Gastrocnemius medialis (tissue), 4 donors: ENCODE measurements at places on chromosomes 7 and 10.
A peak's percentile ranks its signal among the peaks of the same experiment; 100 is the strongest.

- H3K4me3 ChIP-seq = no peak overlapping the region
- H3K36me3 ChIP-seq = no peaks in the 10 kb centered on the region
- no peaks in the 10 kb centered on the region for H3K27me3 ChIP-seq
- H3K27ac ChIP-seq = no peak overlapping the region
- DNase-seq = no peak
- H3K4me1 ChIP-seq = no peaks in the 10 kb centered on the region
These were observed 23.2 kb upstream of the NPFFR1 start for GRCh38 chr10:70306886-70307520.

DNA sequence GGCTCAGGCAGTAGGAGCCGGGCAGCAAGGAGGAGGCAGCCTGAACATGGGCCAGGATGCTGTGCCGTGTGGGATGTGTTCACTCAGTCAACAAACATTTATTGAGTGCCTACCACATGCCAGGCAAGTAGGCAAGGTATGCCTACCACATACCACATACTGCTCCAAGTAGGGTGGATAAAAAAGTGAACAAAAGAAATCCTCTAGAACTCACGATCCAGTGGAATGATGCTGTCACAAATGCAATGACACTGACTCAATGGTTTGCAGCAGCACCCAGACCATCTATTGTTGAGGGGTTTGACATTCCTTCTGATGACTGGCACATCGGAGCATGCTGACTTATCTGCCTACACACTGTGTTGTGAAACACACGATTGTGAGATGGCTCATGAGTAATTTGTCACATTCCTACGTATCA lies 413.5 kb downstream of the NRG3 start:
- DNase-seq = no peak
- no peaks in the 10 kb centered on the region for H3K36me3 ChIP-seq
- H3K27me3 ChIP-seq = no peaks in the 10 kb centered on the region

GRCh38 chr7:23895666-23896096 lies 185.7 kb downstream of the STK31 start:
- H3K27me3 ChIP-seq = no peaks in the 10 kb centered on the region
- H3K4me1 ChIP-seq = no peaks in the 10 kb centered on the region
- DNase-seq = no peak
- H3K36me3 ChIP-seq = no peaks in the 10 kb centered on the region

DNA sequence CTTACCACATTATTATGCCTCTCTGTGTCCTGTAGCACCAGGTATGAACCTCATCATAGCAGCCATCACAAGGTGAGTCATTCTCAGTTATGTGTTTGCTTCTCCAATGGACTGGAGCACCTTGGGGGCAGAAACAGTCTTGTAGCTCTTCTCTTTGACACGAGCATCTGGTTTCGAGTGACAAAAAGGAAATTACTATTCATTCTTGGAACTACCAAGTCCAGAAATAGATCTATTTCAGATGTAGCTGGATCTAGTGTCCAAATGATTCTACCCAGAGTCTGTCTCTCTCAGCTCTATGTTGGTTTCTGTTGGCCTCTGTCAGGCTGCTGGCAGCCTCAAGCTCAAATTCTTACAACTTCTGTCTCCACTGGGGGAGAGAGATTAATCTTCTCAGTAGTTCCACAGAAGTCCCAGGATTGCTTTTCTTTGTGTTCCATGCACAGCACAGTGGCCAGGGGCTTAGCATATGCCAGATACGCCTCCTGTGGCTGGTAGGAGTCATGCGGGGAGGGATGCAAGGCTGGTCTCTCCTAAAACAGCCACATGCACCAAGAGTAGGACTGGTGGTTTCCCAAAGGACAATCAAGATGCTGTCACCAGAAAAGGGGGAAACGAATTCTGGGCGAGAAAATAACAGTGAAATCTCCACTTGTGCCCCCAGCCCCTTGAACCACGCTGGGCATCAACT lies 37.2 kb upstream of the PAPSS2 start:
- H3K4me1 ChIP-seq = no peaks in the 10 kb centered on the region
- DNase-seq = no peak
- no peak overlapping the region for H3K4me3 ChIP-seq
- no peaks in the 10 kb centered on the region for H3K27me3 ChIP-seq
- H3K36me3 ChIP-seq = no peaks in the 10 kb centered on the region

DNA sequence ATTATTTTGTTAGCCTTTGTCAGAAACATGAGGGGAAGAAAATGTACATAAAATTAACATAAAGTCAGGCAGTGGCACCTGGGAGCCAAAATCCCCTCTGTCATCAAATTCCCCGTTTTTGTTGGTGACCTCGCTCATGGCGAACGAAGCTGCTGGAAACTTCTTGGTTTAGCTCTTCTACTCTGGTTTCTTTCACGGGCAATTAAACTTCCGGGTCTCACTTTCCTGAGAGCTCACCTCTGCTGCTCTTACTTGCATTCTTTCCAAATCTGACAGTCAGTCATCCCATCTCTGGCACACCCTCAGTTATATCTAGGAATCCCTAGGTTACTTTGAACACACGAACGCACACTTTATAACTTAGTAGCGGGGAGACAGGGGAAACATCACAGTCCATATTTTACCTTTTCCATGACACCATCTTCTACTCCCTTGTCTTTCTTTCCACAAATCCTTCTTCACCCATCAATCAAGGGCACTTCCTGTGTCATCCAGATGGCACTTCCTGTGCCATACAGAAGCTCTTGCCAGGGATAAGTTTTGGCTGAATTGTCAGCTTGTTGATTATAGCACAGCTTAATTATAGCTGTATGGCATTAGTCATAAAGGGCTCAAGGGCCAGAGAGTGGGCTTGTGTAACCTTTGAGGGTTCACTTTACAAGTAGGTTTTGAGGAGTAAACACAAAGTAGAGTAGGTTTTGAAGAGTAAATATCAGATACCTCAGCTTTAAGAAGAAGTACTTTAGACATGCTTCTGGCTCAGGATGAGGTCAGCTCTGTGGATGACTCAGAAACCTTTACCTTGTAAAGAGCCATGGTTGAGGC lies 105.1 kb downstream of the GATA3 start:
- no peak overlapping the region for H3K4me3 ChIP-seq
- H3K27ac ChIP-seq = no peak overlapping the region
- no peaks in the 10 kb centered on the region for H3K4me1 ChIP-seq

- DNase-seq = no peak
- no peak overlapping the region for H3K4me3 ChIP-seq
- H3K27me3 ChIP-seq = no peaks in the 10 kb centered on the region
- peaks cover 38% of the 10 kb centered on the region for H3K4me1 ChIP-seq
These were observed 32.0 kb upstream of the STRIP2 start for GRCh38 chr7:129401967-129402860.

GRCh38 chr7:69020536-69020935 lies 577.7 kb upstream of the AUTS2 start:
- no peak for DNase-seq
- H3K27ac ChIP-seq = no peak overlapping the region
- no peaks in the 10 kb centered on the region for H3K27me3 ChIP-seq

- no peak for DNase-seq
- H3K27ac ChIP-seq = no peak overlapping the region
- peaks cover 6% of the 10 kb centered on the region for H3K27me3 ChIP-seq
- no peaks in the 10 kb centered on the region for H3K4me1 ChIP-seq
- no peak overlapping the region for H3K4me3 ChIP-seq
- no peaks in the 10 kb centered on the region for H3K36me3 ChIP-seq
These were observed 6.1 kb downstream of the LRRTM3 start for GRCh38 chr10:66931949-66932343.

GRCh38 chr10:50622706-50623662 lies 772 bp downstream of the SGMS1 start:
- peak; percentile 46 for DNase-seq
- H3K4me1 ChIP-seq = peaks cover 15% of the 10 kb centered on the region
- H3K27ac ChIP-seq = peak overlapping the region; percentile 100
- H3K27me3 ChIP-seq = no peaks in the 10 kb centered on the region
- peak overlapping the region; percentile 90 for H3K4me3 ChIP-seq

DNA sequence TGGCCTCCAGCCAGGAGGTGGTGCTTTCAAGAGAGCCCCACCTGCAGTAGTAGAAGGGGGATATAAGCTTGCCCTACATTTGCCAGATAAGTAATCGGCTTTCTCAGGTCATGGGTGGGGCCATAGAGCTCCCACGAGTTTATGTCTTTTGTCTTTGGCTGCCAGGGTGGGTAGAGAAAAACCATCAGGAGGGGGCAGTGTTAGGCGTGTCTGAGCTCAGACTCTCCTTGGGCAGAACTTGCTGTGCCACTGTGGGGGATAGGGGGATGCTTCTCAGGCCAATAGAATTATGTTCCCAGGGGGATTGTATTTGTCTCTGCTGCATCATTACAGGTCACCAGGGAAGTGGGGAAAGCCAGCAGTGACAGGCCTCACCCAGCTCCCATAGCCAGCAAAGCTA lies 12.3 kb upstream of the MRPS33 start:
- no peaks in the 10 kb centered on the region for H3K36me3 ChIP-seq
- DNase-seq = no peak
- H3K27ac ChIP-seq = no peak overlapping the region
- no peak overlapping the region for H3K4me3 ChIP-seq

- no peaks in the 10 kb centered on the region for H3K36me3 ChIP-seq
- peak; percentile 29 for DNase-seq
- no peak overlapping the region for H3K4me3 ChIP-seq
- H3K27ac ChIP-seq = no peak overlapping the region
- no peaks in the 10 kb centered on the region for H3K27me3 ChIP-seq
These were observed 50.5 kb upstream of the COBL start for GRCh38 chr7:51366930-51367613.

- no peak for DNase-seq
- no peak overlapping the region for H3K27ac ChIP-seq
- H3K4me1 ChIP-seq = no peaks in the 10 kb centered on the region
- no peak overlapping the region for H3K4me3 ChIP-seq
These were observed 848.1 kb downstream of the PCDH15 start for GRCh38 chr10:53952698-53953630.

- no peaks in the 10 kb centered on the region for H3K4me1 ChIP-seq
- DNase-seq = no peak
- no peak overlapping the region for H3K27ac ChIP-seq
- H3K36me3 ChIP-seq = no peaks in the 10 kb centered on the region
These were observed 20.0 kb upstream of the CREB3L2 start for GRCh38 chr7:138021889-138022288.

GRCh38 chr7:38673795-38674194 lies 42.6 kb upstream of the AMPH start:
- H3K27ac ChIP-seq = peak overlapping the region; percentile 64
- H3K27me3 ChIP-seq = no peaks in the 10 kb centered on the region
- H3K4me1 ChIP-seq = no peaks in the 10 kb centered on the region
- H3K4me3 ChIP-seq = no peak overlapping the region

- peak; percentile 10 for DNase-seq
- no peaks in the 10 kb centered on the region for H3K4me1 ChIP-seq
- H3K4me3 ChIP-seq = peak overlapping the region; percentile 37
- peaks cover 66% of the 10 kb centered on the region for H3K27me3 ChIP-seq
- H3K27ac ChIP-seq = no peak overlapping the region
These were observed 544 bp downstream of the GPRIN2 start for GRCh38 chr10:46555713-46556514.

DNA sequence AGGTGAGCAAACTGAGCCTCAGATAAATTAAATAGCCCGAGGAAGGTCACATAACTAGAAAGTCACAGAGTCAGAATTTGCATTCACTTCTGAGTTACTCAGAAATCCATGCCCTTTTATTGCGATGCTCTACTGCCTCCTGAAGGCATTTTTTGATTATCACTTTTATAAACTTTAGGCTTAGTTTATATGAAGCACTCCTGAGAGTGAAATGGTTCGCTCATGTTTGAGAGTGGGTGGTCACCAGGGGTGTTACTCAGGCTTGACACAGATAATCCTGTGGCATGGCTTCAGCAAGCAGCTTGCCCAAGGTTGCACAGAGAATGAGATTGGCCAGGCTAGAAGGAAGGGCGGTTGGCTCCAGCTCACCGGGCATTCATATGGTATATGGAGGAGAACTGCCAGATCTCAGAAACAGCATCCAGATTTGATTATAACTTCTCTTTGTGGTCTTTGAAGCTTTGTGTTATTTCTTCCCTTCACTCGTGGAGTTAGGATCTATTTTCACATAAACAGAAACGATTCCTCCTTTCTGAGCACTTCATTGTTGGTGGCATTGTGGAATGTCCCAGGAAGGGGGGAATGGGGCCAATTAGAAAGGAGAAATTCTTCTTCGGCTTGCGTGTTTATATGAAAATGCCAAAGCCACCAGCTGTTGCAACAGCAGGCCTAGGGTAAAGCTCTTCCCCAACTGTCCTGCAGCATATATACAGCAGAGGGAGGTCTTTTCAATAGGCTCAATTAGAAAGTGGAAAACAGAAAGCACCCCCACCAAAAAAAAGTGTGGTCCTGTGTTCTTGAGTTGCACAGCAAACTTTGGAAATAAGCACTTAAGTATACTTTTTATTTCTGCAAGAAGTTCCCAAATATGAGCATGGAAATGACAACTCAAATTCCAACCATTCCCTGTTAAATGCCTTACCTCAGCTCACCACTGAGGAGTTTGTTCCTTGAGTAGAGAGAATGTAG lies 628.8 kb downstream of the SUGCT start:
- H3K36me3 ChIP-seq = no peaks in the 10 kb centered on the region
- H3K4me3 ChIP-seq = no peak overlapping the region
- DNase-seq = no peak
- no peak overlapping the region for H3K27ac ChIP-seq

GRCh38 chr7:143901332-143901667 lies 676 bp downstream of the TCAF1 start:
- no peaks in the 10 kb centered on the region for H3K27me3 ChIP-seq
- H3K36me3 ChIP-seq = no peaks in the 10 kb centered on the region
- DNase-seq = no peak
- H3K4me3 ChIP-seq = peak overlapping the region; percentile 94
- peaks cover 32% of the 10 kb centered on the region for H3K4me1 ChIP-seq

- H3K27me3 ChIP-seq = no peaks in the 10 kb centered on the region
- H3K4me3 ChIP-seq = no peak overlapping the region
- DNase-seq = no peak
These were observed 18.3 kb downstream of the CPA1 start for GRCh38 chr7:130398526-130399090.

- DNase-seq = no peak
- peak overlapping the region; percentile 87 for H3K27ac ChIP-seq
- no peaks in the 10 kb centered on the region for H3K36me3 ChIP-seq
- no peaks in the 10 kb centered on the region for H3K27me3 ChIP-seq
- H3K4me1 ChIP-seq = peaks cover 38% of the 10 kb centered on the region
These were observed 441 bp downstream of the FBH1 start for GRCh38 chr10:5890452-5890915.

DNA sequence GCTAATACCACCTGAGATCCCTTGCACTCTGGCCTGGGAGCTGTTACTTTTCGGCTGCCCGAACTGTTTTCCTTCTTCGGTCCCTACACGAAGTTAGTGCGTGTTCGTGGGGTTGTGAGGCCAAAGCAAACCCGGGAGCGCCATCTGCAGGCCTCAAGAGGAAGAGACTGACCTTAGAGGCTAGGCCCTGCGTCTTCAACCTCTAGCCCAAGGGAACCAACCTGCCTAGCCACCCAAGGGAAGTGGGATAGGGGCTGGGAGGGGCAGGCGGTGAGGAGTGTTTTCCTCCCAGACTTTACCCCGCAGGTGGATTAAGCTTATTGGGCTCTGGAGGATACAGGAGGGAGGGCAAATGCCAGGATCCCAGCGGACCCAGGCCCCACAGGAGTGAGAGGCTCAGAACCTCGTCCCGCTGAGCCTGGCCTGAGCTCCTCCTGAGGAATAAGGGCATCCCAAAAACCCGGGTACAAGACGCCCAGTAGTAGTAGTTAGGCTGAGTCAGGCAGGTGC lies 1.7 kb upstream of the PAX2 start:
- H3K4me3 ChIP-seq = no peak overlapping the region
- H3K4me1 ChIP-seq = peaks cover 39% of the 10 kb centered on the region
- H3K27me3 ChIP-seq = peaks cover 99% of the 10 kb centered on the region
- DNase-seq = peak; percentile 19
- H3K36me3 ChIP-seq = no peaks in the 10 kb centered on the region

GRCh38 chr10:107118866-107119265 lies 45.6 kb downstream of the SORCS1 start:
- no peaks in the 10 kb centered on the region for H3K36me3 ChIP-seq
